ENCODE measurements at places on chromosomes 1 and 21.

DNA sequence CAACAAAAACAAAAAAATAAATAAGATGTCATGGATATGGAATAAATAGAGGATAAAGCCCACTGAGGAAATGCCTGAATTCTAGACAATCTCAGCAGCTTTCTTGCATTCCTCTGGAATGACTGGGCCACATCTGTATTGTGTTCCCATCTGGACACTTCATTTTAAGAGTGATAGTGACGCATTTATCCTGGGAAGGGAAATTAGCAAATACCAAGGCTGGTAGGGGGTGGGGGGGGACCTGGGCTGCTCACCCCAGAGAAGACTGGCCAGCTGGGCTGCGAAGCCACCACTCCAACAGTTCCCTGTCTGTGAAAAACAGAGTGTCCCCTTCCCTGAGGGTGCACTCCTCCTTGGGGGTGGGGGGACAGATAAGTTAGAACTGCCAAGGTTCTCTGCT lies 106.3 kb downstream of the HIVEP3 start:
- DNase-seq: no peak

DNA sequence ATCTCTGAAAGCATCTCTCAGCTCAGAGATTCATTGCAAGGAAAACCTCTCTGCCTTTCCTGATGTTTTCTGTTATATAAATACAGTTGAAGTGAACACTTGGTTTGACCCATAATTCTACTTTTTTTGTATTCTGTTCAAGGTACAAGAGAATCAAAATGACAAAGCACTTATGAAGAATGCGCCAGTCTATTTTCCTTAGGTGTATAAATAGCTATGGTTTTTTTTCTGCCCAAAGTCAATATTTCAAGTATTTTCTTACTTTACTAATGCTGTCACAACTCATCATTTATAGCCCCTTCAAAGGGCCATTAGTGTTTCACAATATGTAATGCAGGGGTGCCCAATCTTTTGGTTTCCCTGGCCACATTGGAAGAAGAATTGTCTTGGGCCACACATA lies 142.5 kb upstream of the C1orf105 start:
- DNase-seq: no peak

GRCh38 chr1:225464851-225465792 lies 37.3 kb upstream of the LBR start:
- no peak for DNase-seq

GRCh38 chr1:46030876-46031660 lies 101.4 kb downstream of the PIK3R3 start:
- DNase-seq: no peak

- peak; percentile 15 for DNase-seq
Observed at GRCh38 chr1:234500269-234500668, 21.3 kb upstream of the TARBP1 start.

GRCh38 chr1:29633771-29634170 lies 397.4 kb downstream of the PTPRU start:
- peak; percentile 15 for DNase-seq

- DNase-seq: no peak
Observed at GRCh38 chr21:22758478-22758877, 1760.3 kb downstream of the NCAM2 start.

DNA sequence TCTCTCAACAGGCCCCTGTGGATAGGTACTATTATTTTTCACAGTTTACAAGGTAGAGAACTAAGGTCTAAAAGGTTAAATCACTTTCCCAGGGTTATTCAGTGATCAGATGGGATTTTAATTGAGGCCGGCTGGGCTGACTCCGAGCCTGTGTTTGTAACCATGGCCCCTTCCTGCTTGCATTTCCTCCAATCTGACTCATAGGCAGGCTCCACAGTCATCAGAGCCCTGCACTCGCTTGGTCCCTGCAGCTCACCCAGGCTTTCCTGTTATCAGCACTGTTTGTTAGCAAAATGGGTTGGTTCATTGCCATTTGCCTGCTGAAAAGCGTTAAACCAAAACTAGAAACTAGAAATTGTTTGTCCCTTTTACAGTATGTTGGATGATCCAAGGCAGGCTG lies 41.4 kb upstream of the LMX1A start:
- DNase-seq: no peak

DNA sequence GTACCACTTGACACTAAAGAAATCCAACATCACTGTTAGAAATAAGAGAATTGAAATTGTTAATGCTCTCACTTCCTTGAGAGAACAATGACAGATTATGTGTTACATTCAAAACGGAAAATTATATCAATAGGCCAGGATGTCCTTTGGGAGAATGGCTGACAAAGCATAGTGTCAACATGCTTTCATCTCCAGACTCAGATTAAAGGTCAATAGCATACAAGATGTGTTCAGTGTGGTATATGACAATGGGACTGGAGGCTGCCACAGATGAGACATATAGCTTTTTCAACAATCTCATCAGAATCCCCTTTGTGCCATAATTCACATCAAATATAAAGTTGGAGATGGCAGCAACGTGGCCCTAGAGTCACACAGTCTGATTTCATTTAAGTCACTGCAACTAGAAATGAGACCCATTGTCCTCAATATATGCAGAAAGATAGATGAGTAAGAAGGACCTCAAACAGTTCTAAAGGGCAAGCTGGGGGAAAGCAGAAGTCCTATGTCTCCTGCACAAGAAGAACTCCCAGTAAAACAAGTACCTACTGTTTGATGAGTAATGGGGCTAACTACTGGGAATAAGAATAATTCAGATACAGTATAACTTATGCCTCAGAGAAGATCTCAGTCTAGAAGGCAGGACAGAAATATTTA lies 327.9 kb downstream of the TTLL7 start:
- DNase-seq: no peak

DNA sequence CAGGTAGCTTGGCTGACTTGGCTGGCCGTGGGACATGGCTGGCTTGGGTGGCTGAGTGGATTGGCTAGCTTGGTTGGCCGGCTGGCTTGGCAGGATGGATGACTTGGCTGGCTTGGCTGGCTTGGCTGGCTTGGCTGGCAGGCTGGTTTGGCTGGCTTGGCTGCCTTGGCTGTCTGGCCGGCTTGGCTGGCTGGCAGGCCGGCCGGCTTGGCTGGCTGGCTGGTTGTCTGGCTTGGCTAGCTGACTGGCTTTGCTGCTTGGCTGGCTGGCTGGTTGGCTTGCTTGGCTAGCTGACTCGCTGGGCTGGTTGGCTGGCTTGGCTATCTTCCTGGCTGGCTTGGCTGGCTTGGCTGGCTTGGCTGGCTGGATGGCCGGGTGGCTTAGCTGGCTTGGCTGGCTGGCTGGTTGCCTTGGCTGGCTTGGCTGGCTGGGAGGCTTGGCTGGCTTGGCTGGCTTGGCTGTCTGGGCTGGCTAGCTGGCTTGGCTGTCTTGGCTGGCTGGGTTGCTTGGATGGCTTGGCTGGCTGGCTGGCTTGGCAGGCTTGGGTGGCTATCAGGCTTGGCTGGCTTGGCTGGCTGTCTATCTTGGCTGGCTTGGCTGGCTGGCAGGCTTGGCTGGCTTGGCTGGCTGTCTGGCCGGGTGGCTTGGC lies 129.7 kb upstream of the FAM72C start:
- no peak for DNase-seq

- DNase-seq: no peak
Observed at GRCh38 chr21:32347977-32348376, 44.8 kb downstream of the URB1 start.

DNA sequence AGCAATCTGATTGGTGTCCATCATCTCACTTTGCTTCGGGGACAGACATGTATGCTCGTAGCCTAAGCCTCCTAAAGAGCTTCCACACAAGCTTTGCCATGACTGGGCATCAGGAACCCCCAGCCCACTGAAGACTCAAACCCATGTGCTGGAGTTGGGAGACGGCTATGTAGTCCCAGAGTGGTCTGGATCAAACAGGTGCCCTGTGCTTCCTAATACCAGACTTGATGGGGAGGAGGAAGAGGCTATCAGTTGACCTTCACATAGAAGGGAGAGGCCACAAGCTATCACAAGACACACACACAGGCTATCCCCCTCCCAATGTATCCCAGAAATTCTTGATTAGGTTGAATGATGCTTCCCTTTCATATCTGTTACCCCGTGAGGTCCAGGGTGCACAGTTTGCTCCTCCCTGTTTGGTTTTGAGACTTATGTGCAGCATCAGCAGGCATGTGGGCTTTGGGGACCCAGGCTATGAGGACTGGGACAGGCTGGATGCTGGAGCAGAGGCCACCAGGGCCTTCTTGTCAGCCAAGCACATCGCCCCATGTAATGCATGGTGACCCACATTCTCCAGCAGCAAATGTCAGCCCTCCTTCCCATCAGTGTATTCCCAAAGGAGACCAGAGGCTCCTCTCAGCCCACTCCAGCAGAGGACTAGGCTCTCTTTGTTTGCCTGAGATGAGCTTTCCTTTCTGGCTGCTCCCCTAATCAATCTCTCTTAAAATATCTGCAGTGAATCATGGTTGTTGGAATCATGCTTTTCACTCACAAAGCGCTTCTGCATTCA lies 159.8 kb downstream of the GRIK3 start:
- no peak for DNase-seq

DNA sequence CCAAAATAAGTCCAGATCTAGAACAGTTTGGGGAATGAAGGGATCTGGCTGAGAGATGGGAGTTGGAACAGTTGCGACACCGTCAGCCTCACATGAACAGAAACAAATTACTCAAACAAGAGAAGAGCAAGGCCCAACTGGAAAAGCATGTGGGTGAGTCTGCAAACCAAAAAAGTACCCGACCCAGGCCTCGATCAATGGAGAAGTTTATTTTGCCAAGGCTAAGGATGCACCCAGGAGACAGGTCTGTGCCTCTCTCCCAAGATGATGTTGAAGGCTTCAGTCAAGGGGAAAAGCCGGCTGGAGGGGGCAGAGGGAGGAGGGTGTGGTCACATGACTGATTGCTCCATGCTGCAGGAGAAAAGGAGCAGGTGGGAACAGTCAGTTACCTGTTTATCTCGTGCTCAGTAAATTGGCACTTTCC lies 42.3 kb downstream of the KRTAP10-1 start:
- DNase-seq: peak; percentile 54

- no peak for DNase-seq
Observed at GRCh38 chr1:219381396-219381795, 207.7 kb downstream of the LYPLAL1 start.

DNA sequence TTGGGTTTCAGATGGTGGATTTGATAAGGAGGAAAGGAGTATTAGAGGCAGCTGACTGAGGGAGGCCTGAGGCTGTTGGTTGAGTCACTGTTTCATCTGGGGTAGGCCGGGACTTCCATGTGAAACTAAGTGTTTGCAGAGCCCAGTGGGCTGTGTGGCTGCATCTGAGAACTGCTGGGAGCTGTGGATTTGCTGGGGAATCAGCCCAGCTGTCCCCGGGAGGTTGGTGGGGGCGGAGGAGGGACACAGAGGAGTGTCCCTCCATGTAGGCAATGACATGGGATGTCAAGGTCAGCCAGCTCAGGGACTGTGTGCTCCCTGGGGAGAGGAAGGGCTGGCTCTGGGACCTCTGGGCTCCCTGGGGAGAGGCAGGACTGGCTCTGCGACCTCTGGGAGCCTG lies 36.4 kb downstream of the SLC2A7 start:
- no peak for DNase-seq

DNA sequence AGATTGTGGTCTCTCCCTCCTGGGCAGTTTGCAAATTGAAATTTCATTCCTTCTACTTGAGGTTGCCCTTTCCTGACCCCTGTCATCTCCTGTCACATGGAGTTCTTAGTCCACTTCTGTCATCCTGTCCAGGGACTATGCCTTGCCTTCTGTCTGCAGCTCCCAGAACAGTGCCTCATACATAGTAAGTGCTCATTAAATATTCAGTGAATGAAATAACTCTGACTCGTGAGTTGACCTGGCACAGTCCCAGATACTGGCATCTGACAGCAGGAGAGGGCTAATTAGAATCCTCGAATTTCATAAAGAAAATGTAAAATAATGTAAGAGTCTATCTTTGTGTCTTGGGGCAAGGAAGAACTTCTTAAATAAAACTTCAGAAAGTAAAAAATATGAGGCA lies 50.8 kb downstream of the CNIH3 start:
- no peak for DNase-seq

- DNase-seq: no peak
Observed at GRCh38 chr1:10490286-10490970, 15.7 kb downstream of the PEX14 start.

DNA sequence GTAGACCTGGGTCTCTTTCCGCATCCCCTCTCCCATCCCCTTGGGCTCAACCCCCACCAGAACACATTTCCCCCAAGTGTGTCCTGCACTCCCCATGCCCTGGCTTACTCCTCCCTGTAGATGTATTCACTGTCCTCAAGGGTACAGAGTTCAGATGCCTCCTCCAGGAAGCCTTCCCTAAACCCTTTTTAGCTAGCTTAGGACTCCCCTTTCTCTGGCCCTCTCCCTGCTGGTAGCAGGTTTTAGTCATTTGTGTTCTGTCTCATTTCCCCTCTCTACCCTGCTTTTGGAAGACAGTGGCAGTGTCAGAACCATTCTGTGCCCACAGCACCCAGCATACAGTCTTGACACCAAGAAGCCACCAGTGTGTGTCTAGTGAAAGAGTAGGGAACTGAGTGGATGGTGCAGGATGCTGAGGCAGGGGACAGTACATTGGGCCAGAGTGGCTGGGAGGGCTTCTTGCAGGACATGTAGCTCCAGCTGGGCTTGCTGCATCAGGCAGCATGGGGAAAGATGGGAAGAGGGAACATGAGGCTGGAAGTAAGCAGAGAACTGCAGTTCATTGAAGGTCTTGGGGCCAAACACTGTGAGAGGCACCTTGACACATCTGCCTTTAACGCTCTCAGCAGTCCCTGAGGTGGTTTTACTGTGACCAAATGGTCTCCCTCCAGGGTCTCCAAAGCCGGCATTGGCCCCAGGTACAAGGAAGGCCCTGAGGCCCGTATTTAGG lies 2.5 kb downstream of the FOXO6 start:
- no peak for DNase-seq

DNA sequence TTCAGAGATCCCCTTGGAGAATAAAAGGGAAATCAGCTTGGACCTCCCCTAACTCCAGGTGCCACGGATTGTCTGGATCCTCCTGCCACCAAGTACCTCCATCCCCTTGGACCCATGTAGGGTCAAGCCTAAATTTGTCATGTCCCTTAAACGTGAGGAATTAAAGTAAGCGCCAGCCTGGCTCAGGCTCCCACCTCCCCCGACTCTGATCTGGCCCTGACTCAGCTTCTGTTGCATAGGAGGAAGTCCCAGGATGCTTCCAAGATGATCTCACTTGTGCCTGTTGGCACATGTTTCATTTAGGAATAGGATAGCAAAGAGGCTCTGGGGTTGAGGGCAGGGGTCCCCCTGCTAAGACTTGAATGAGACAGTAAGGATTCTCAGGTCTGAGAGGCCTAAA lies 231.9 kb upstream of the JUN start:
- no peak for DNase-seq

All from NCI-H1092 (cell line).